Mesenteric fat pad (tissue), 1 donor: ENCODE measurements at places on chromosomes 16 and 17. TPM values are rescaled to one million over a fixed set of nuclear protein-coding genes. Genes with fewer than 3 reads are reported as not detected.

TPSD1 gene
- not detected for total RNA-seq

FAM20A gene
- total RNA-seq: 25.6 TPM

CDYL2 gene
- total RNA-seq: 24.0 TPM

KRTAP16-1 gene
- not detected for total RNA-seq

CACNG5 gene
- not detected for total RNA-seq

SCARF1 gene
- 25.7 TPM for total RNA-seq

HSD11B2 gene
- 0.71 TPM for total RNA-seq

NAA60 gene
- total RNA-seq: 39.1 TPM

LHX1 gene
- total RNA-seq: not detected

ESRP2 gene
- total RNA-seq: 0.71 TPM

DNA sequence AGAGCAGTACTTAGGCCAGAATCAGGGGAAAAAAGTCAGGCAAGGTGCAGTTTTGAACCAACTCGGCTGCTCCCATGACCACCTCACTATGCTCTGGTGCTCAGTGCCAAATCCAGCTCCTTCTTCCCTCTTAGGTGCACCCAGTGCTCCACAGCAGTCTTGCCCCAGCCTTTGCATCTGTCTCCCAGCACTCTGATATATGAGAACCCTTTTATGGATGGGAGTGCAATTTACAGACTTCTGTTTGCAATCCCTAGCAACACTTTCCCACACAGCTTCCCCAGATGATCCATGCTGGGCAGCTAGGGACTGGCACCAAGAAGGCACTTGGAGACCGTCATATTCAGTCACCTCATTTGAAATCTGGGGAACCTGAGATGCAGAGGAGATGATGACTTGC is 267.9 kb upstream of the CCL2 start:
- no peak for DNase-seq

DNA sequence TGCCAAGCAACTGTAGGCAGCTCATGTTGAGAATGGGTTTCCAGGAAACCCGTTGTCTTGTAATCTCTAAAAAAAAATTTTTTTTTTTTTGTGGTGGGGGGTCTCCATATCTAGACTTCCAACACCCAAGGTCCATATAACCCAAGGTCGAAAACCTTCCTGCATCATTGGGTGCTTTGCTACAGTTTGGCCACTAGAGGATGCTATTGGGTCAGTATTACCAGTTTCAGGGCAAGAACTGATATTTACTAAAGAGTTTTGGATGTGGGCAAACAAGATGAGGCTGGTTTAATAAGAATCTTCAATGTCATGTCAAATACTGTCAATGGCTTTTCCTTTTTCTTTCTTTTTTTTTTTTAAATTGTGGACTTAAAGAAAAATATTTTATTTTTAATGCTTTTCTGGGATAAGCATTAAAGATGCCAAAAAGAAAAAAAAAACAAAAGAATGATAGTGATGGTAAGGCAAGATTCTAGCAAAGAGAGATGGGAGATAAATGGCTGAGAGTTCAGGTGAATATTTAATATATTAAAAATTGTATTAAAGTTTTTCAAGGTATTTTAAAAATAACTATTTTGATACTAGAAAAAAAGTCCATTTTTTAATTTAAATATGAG is 62.2 kb downstream of the DHRS7C start:
- no peak for DNase-seq

GRCh38 chr17:42561897-42562387 is at the start of gene COASY:
TSS of gene COASY (plus strand) at chr17:42562148. CDS start at chr17:42562623, 475 bp downstream.
- peak; percentile 97 for DNase-seq

DNA sequence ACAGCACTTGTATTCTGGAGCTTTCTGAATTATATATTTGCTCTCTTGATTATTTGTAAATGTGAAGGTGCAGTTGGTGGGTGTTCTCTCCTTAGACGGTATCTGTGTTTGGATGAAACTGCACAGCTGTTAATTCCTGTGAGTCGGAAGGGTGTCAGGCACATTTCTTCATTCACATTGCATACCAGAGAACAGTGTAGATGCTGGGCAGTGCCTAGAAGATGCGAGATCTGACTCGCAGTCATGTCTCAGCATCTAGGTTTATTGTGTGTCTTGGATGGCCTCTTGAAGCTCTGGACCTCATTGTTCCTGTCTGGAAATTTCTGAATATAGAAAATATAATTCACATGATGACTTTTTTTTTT is 61.2 kb downstream of the CLEC16A start:
- peak; percentile 1 for DNase-seq

- peak; percentile 49 for DNase-seq
These were observed 109.9 kb downstream of the IRX5 start for GRCh38 chr16:55040366-55041086.

DNA sequence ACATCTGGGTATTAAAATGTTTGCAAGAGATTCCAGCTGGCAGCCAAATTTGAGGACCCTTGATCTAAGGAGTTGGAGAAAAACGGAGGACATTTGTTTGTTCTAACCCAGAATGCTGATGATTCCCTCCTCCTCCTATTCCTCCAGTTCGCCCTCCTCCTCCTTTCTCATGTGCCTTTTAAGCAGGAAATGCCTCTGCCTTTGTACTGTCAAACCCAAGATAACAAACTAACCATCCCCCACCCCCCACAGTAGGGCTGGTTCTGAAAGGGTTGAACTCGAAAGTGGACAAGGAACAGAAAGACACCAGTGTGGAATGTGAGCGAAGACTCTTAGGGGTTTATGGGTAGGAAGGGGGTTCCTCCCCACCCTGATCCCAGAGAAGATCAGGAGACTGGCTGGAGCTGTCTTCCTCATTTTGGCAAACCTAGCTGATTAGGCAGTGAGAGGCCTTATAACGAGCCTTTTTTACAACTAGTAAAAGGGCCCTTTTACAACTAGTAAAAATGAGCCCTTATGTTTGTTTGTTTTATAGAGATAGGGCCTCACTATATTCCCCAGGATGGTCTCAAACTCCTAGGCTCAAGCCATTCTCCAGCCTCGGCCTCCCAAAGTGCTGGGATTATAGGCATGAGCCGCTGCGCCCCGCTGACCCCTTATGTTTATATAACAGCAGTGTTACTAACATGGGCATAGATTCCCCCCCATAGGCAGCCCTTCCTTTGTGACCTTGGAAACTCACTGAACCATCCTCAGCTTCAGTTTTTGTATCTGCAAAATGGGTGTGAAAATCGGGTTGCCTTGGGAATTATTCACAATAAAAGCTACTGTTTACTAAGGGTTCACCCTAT is 975 bp downstream of the CHD9 start:
- DNase-seq: peak; percentile 53

- DNase-seq: no peak
These were observed 122.7 kb downstream of the ABCC6 start for GRCh38 chr16:16100631-16101030.

GRCh38 chr17:40168262-40168832 is 8.9 kb upstream of the RAPGEFL1 start:
- DNase-seq: no peak

DNA sequence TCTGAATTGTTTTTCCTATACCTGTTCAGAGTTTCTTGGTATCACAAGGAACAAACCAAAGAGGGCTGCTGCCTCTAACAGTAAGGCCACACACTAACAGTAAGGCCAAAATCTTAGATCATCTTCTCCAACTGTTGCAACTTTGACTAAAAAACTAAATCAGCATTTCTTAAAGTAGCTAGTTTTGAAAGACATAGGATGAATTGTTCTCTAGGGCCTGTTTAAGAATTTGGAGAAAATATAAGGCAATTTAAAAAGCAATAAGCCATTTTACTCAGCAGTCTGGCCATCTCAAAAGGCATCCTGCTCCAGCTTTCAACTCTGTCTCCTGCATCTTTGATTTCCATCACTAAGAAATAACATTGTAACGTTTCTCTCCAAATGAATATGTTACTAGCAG is 105.0 kb upstream of the MON1B start:
- no peak for DNase-seq

DNA sequence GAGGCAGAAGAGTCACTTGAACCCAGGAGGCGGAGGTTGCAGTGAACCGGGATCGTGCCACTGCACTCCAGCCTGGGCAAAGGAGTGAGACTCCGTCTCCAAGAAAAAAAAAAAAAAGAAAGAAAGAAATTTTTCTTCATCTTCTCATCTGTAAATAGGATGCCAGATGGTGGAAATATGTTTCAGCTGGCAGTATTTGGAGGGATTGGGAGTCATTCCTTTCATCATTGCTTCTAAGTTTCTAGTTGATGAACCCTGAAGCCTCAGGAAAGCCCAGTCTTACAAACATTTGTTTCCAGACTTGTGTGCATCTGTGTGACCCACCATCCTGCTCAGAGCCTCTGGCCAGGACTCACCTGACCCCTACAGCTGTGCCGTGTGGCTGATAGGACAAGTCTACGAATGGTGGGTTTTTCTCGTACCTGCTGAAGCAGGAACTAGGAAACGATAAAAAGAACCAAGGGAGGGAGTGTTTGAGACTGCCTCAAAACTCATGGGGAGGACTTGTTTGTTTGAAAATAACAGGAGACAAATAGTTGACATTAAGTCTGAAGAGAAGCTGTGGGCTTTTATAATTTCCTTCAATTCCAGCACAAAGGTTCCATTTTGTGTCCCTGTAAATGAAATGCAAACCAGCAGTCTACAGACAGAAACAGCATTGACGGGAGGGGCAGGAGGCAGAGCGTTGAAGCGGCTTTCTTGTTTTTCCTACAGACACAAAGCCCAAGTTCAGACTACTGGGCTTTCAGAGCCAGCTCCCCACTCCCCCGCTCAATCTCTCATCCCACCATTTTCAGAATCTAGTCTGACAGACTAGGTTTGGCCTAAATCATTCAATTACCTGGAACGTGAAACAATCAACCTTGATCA is 24.9 kb downstream of the CDRT4 start:
- no peak for DNase-seq

DNA sequence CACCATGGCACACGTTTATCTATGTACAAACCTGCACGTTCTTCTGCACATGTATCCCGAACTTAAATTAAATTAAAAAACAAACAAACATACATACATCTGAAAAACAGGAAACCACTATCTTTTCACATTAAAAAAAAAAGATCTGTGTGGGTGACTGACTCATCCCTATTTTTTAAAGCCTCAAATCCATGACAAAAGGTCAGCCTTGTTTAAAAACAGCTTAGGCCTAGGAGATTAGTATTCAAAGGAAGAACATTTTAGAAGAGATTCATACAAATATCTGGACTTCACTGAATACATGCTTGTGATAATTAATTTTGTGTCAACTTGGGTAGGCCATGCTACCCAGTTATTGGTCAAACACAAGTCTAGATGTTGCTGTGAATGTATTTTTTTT is 4.7 kb upstream of the PRKAR1A start:
- DNase-seq: no peak

DNA sequence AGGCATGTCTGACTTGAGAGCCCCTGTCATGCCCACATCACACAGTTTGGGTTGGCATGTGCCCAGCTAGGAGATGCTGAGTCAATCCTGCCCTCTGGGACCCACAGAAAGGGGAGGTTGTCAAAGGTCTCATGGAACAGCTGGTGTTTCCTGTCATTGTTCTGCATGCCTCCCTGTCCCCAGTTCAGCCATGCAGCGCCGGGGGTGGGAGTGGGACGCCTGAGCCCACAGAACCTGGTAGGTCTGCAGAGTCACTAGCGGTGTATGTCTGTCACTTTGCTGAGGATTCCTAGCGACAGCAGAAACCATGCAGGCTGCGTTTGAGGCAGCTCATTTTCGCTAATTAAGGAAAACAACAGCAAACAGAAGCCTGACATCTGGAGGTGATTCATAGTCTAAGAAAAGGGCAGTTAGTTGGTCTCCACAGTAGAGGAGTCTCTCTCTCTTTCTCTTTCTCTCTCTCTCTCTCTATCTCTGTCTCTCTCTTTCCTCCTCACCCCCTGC is 19.6 kb upstream of the CCL1 start:
- peak; percentile 67 for DNase-seq
